ENCODE measurements at places on chromosomes 2 and 18.
A peak's percentile ranks its signal among the peaks of the same experiment; 100 is the strongest.

GRCh38 chr18:3973191-3973850, 481.8 kb downstream of the DLGAP1 start:
- DNase-seq = no peak

DNA sequence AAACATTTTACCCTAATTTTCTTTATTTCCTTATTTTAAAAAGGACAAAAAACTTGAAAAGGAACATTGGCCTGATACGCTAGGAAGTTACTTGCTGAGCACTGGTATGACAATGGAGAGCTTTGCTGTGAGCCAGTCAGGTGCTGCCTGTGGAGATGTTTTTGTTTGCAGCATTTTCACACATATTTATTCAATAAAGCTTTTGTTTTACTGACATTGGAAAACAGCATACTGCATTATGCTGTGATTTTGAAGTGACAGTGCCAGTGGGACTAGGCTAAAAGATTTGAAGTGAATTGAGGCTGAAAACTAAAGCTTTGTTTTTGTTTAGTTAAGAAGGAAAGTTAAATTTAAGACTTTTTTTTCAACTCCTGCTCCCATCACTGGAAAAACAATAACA, 470.7 kb upstream of the ZEB2 start:
- DNase-seq = no peak

- no peak for DNase-seq
These were observed 17.8 kb upstream of the GPR75 start for GRCh38 chr2:53877556-53877955.

- no peak for DNase-seq
These were observed 308.6 kb downstream of the TGIF1 start for GRCh38 chr18:3758531-3758930.

DNA sequence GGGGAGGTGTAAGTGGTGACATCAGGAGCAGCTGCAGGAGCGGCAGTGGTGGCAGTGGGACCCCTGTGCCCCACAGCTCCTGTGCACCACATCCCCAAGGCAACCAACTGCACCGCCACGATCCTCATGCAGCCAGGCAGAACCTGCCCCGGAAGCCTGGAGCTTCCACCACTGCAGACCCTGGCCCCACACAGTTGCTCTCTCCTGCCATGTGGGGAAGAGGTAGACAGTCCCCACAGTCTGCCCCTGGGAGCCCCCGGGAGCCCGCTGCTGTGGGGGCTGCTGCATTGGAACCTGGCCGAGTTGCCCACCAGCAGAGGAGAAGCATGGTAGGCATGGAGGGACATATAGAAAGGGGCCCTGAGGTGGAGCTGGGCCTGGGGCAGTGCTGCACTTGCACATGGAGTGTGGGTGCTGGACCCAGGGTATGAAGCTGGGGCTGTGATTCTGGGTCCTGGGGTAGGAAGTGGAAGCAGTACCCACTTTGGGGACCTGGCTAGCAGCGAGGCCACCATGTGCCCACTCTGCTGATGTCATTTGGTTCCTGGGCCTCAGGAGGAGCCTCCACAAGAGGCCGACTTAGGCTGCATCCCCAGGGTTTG, 623.3 kb upstream of the LRRTM4 start:
- no peak for DNase-seq

GRCh38 chr2:237859533-237860272, at the start of gene RAMP1:
TSS of gene RAMP1 (plus strand) at chr2:237859623. CDS start at chr2:237859676, 53 bp downstream.
- no peak for DNase-seq

GRCh38 chr18:36096955-36097354, 29.6 kb upstream of the RPRD1A start:
- DNase-seq = no peak

DNA sequence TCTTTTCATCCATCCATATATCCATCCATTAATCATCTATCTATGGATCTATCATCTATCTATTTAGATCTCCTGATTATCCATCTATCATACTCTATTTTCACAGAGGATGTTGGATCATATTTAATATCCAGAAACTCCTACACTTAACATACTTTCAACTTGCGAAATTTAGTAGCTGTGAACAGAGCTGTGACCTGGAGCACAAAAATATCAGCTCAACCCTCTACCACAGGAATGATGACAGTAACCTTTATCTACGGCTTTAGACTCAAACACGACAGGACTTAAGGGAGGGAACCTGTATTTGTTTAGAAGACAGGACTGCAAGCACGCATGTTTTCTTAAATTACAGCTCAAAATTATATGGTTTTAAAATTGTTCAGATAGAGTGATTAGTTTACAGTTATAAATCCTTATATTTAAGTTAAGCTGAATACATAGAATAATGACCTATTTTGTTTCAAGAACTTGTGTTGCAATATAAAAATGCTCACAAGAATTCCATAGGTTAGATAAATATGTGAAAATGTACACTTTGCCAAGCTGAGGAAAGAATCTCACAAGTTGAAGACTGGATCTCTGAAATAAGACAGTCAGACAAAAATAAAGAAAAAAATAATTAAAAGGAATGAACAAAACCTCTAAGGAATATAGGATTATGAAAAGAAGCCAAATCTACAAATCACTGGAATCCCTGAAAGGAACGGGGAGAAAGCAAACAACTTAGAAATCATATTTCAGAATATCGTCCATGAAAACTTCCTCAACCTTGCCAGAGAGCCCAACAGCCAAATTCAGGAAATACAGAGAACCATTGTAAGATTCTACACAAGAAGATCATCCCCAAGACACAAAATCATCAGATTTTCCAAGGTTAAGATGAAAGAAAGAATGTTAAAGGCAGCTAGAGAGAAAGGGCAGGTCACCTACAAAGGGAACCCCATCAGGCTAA, 142.0 kb downstream of the COL6A3 start:
- no peak for DNase-seq

- DNase-seq = no peak
These were observed 22.2 kb downstream of the TANC1 start for GRCh38 chr2:158990397-158991214.

DNA sequence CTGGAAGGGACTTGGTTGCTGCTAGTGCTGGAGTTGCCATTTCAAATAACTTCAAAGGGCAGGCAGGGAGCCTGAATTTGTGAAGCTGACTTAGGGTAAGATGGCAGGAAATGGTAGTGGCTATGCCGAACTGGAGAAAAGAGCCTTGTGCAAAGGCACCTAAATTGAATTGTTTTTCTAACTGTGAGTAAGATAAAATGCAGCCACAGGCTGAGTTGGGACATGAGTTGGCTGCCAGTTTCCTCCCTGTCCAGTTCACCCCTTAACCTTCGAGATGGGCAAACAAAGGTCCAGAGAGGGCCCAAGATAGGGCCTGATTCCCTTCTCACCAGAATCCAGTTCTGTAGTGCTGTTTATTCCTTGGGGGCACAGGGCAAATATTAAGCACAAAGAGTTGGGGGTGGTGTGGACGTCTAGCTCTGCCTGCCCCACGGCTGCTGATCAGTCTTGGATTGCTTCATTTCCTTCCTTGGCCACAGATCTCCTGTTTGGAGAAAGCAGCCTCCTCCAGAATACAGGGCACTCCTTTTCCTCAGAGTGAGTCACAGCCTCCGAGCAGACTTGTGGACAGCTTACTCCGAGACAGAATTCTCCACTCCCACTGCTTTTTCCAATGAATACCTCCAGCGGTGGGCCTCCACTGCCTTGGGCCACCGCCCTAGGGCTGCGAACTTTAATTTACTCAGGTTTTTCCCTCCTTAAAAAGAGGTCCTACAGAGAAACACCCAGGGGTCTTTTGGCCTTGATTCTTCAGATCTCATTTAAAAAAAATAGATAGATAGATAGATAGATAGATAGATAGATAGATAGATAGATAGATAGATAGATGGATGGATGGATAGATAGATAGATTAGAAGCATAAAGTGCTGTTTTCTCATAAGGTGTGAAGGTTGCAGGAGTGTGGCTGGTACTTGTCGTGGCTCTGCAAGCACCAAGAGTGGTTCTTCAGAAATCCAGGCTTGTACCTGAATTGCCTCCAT, 18.4 kb upstream of the SLC20A1 start:
- no peak for DNase-seq

DNA sequence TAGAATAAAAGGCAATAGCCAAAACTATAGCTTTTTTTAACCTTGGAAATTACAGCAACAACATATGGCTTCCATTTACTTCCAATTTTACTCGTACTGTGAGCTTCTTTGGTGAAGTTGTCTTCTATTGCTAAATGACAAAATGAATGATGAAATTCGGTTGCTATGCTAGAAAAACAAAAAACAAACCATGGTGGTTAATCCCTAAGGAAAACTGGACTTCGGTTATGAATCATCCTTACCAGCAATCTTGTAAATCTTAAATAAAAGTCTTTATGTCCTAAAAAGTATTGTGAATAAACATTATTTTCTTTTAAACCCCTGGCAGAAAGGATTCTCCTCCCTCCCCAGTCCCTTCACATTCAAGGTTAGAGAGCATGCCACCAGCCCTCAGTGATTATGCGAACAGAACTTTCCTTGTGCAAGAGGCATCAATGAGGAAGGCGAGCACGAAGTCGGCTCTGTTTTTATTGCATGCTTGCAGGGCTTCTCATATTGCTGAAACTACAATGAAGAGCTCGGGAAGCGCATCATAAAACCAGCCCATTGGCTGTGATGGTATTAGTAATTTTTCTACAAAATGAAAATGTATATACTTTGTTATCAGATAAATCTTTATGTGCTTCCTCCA, 62.9 kb downstream of the ZNF521 start:
- DNase-seq = no peak

DNA sequence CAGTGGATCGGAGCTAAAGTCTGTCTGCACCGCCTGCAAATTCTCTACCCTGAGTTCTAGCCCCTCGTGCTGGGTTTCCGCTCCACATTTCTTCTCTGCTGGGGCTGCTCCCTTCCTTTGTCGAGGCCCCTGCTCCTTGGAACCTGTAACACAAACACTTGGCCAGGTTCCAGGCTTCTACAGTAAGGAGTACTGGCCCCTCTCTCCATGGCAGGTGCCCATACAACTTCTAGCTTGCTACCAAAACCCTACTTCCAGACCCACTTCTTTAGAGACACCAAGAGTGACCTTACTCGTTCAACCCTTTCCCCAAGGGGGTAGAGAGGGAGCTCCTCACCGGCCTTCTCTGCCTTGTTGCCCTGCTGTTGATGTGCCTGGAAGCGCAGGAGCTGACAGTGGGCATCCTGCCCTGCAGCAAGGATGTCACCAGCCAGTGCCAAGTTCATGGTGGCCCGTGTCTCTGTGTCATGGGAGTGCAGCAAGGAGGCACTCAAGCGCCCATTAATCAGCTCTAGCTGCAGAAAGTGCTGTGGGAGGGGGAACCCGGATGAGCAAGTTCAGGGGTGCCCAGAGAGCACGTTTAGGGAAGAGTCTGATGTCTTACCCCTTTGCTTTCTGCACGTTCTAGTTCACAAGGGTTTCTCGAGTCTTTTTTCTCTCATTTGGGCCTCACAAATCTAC, 1.1 kb downstream of the PREB start:
- peak; percentile 18 for DNase-seq

DNA sequence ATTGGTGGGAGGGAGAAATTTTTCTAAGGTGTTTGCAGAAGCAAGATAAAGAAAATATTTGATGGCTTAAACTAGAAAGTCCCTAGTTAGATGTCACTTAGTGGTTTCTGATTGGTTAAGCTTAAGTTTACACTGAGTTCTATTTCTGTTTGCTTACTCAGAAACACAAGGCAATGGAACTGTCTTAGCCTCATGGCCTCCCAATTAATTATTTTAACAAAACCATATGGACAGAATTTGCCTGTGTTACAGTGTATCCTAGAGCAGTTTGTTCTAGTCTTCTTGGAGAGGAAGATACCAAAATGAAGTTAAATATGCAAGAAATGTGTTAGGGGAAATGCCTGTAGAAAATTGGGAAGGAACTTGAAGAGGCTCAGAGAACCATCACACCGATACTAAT, 4.6 kb upstream of the IMPACT start:
- DNase-seq = no peak
